ENCODE measurements at places on chromosomes 5 and 9.
A peak's percentile ranks its signal among the peaks of the same experiment; 100 is the strongest.

- DNase-seq = peak; percentile 73
These were observed 168.6 kb downstream of the CARTPT start for GRCh38 chr5:71887680-71888079.

- peak; percentile 82 for DNase-seq
These were observed 167.9 kb downstream of the AUH start for GRCh38 chr9:91193658-91194391.

DNA sequence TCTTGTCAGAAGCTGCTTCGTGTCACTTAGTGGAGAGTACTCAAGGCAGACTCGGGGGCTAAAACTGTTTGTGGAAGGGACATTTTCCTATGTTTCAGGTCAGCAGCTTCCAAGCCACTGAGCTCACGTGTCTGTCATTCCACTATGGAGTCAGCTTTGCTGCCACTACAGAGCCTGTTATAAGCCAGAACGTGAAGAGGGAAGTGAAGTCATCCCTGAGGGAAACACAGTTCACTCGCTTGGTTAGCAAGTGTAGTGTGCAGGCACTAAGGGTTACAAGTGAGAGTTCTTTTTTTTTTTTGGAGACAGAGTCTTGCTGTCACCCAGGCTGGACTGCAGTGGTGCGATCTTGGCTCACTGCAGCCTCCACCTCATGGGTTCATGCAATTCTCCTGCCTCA, 24.5 kb upstream of the LTC4S start:
- no peak for DNase-seq

GRCh38 chr9:93830012-93830596, 125.1 kb downstream of the BARX1 start:
- no peak for DNase-seq

GRCh38 chr9:106112935-106113334, 418.6 kb downstream of the TMEM38B start:
- DNase-seq = no peak

- DNase-seq = no peak
These were observed 13.3 kb downstream of the PRKAA1 start for GRCh38 chr5:40784916-40785315.

GRCh38 chr9:21906881-21907280, 87.3 kb downstream of the CDKN2A start:
- DNase-seq = no peak

DNA sequence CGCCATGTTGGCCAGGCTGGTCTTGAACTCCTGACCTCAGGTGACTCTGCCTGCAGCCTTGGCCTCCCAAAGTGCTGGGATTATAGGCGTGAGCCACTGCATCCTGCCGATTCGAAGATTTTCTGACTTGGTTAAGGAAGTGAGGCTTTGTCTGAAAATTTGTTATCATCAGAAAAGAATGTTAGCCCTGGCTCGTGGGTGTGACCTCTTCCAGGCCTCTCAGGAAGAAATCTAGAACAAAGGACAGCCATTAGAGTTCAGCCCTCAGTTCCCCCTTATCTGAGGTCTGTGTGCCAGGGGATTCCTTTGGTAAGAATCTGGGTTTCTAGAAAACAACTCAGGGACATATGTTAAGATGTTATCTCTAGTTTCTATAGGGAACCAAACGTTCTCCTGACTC, 6.2 kb downstream of the OR2S2 start:
- DNase-seq = no peak

GRCh38 chr9:12853051-12853450, 78.2 kb downstream of the LURAP1L start:
- no peak for DNase-seq

DNA sequence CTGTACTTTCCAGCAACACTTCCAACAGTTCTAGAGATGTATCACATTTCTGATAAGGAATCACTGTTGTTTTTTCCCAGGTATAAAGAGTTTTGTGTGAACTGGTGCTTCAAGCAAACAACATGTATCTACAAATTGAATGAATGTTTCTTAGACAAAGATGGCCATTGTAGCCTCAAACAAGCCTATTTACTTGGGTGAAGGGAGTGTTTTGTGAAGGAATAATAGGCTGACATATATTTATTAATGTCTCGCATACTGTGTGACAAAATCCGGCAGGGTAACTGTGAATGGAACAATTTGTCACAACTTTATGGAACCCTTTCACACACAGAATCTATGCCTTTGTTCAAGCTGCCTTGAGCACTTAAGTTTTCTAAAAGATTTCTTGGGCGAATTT, 24.8 kb upstream of the DAB2 start:
- no peak for DNase-seq

- DNase-seq = no peak
These were observed 152.8 kb downstream of the GAS1 start for GRCh38 chr9:86794391-86795046.

GRCh38 chr9:38154501-38155421, 85.7 kb upstream of the SHB start:
- DNase-seq = no peak

- DNase-seq = no peak
These were observed 24.0 kb upstream of the TCF7 start for GRCh38 chr5:134090522-134090921.
